ENCODE measurements at places on chromosomes 11 and 22. TPM values are rescaled to one million over a fixed set of nuclear protein-coding genes. Genes with fewer than 3 reads are reported as not detected.

- no peak overlapping the region for H3K27ac ChIP-seq
- peaks cover 10% of the 10 kb centered on the region for H3K36me3 ChIP-seq
- H3K4me1 ChIP-seq = no peaks in the 10 kb centered on the region
- no peak for DNase-seq
Measured at GRCh38 chr22:30932661-30933060, 35.9 kb downstream of the MORC2 start.

DNA sequence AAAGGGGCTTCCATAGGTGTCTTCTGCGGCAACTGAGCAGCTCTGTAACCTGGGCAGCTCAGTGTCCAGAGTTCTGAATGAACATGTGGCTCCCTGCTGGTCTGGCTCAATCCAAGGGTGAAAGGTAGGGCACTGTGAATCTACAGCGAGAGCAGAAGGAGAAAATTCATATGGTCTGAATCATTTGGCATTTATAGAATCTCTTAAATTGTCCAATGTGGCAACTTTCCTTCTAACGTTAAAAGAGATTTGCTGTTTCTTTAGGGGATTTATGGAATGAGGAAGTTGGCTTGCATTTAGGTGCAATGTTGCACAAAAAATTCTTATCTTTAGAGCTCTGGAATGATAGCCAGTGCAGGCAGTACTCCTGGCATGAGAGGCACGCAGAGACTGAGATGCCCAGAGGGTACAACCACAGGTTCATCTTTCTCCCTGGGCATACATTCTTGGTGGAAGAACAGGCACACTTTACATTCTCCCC is 17.0 kb downstream of the ATXN10 start:
- DNase-seq = no peak
- peaks cover 14% of the 10 kb centered on the region for H3K36me3 ChIP-seq
- H3K4me1 ChIP-seq = peaks cover 27% of the 10 kb centered on the region
- no peaks in the 10 kb centered on the region for H3K27me3 ChIP-seq

GRCh38 chr11:44446996-44447771 is 118.3 kb upstream of the CD82 start:
- no peak overlapping the region for H3K4me3 ChIP-seq
- DNase-seq = no peak
- no peaks in the 10 kb centered on the region for H3K4me1 ChIP-seq

- peak overlapping the region; percentile 83 for H3K27ac ChIP-seq
- peaks cover 33% of the 10 kb centered on the region for H3K36me3 ChIP-seq
- DNase-seq = no peak
- no peaks in the 10 kb centered on the region for H3K27me3 ChIP-seq
Measured at GRCh38 chr11:126317432-126317755, 13.5 kb downstream of the DCPS start.

GRCh38 chr11:116882386-116882785 is 45.0 kb upstream of the APOA1 start:
- H3K27me3 ChIP-seq = no peaks in the 10 kb centered on the region
- H3K27ac ChIP-seq = no peak overlapping the region
- H3K4me3 ChIP-seq = no peak overlapping the region
- H3K4me1 ChIP-seq = no peaks in the 10 kb centered on the region
- H3K36me3 ChIP-seq = no peaks in the 10 kb centered on the region

Gene UCP3
- polyA plus RNA-seq = 0.68 TPM
